ENCODE measurements at places on chromosomes 12 and 14. TPM values are rescaled to one million over a fixed set of nuclear protein-coding genes. Genes with fewer than 3 reads are reported as not detected.

Gene GPR132
- 1.1 TPM for total RNA-seq

Gene RFLNA
- total RNA-seq = 37.9 TPM

Gene CIROP
- total RNA-seq = not detected

Gene CATSPERB
- 0.61 TPM for total RNA-seq

Gene PRKD1
- 25.3 TPM for total RNA-seq

Gene ZDHHC22
- not detected for total RNA-seq

Gene PLEKHD1
- 0.20 TPM for total RNA-seq

Gene ZC2HC1C
- 2.3 TPM for total RNA-seq

- no peak for DNase-seq
Measured at GRCh38 chr14:29895591-29896083, 32.0 kb downstream of the PRKD1 start.

GRCh38 chr12:65525491-65526141, 247.1 kb downstream of the MSRB3 start:
- DNase-seq = no peak

GRCh38 chr14:96911499-96912149, 114.4 kb downstream of the VRK1 start:
- DNase-seq = no peak

DNA sequence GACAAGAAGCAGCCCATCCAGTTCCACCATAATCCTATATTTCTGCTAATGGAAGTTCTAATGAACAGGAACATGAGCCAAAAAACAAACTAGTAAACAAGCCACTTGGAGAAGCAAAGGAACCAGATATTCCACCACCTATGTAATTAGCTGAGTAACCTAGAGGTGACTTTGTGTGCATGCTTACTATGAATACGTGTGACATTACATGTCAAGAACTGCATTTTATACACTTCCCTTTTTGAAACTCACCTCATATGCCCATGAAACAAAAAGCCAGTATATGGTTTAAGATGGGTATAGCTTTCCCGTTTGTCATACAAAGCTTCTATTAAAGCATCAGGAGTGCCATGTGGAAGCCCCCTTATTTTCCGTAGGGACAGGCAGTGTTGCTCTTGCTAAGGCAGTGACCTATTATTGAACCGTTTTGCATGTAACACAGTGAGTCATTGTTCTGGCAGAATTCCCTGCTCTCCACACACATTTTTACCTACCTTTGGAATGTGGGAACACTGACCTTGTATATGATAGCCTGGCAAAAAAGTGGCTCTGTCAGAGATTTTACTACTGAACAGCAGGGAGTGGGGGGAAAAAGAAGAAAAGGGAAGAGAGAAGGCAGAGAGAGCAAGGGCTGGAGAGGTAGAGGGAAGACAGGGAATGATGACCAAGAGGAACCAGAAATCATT, 34.8 kb upstream of the FRMD6 start:
- DNase-seq = no peak

- no peak for DNase-seq
Measured at GRCh38 chr12:6135071-6135470, 10.6 kb upstream of the VWF start.

DNA sequence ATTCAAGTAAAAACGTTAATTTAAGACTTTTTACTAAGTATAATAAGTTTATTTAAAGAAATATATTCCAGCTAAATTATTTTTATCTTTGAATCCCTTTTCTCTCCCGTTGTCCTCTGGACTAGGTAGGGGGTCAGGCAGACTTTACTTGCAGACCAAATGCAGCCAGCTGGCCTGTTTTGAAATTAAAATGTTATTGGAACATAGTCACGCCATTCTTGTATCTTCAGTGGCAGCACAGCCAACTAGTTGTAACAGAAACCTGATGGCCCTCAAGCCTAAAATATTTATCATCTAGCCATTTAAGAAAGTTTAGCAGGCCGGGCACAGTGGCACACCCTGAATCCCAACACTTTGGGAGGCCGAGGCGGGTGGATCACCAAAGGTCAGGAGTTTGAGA, 52.7 kb downstream of the BCAT1 start:
- DNase-seq = no peak

GRCh38 chr14:54815515-54815914, 87.1 kb downstream of the GCH1 start:
- no peak for DNase-seq

GRCh38 chr12:78470354-78471195, 394.0 kb upstream of the SYT1 start:
- DNase-seq = no peak

DNA sequence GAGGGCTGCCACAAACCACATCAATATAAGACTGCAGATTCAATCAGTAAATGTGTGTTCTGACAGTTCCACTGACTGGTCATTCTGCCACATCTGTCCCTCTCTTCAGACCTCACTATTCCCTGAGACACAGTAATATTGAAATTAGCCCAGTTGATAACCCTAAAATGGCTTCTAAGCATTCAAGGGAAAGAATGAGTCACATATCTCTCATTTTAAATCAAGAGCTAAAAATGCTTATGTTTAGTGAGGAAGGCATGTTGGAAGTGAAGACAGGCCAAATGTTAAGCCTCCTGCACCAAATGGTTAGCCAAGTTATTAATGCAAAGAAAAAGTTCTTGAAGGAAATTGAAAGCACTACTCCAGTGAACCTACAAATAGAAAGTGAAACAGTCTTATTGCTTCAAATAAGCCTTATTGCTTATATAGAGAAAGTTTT, 24.5 kb upstream of the KIF21A start:
- DNase-seq = no peak

- no peak for DNase-seq
Measured at GRCh38 chr14:66641861-66642635, 134.1 kb downstream of the GPHN start.

DNA sequence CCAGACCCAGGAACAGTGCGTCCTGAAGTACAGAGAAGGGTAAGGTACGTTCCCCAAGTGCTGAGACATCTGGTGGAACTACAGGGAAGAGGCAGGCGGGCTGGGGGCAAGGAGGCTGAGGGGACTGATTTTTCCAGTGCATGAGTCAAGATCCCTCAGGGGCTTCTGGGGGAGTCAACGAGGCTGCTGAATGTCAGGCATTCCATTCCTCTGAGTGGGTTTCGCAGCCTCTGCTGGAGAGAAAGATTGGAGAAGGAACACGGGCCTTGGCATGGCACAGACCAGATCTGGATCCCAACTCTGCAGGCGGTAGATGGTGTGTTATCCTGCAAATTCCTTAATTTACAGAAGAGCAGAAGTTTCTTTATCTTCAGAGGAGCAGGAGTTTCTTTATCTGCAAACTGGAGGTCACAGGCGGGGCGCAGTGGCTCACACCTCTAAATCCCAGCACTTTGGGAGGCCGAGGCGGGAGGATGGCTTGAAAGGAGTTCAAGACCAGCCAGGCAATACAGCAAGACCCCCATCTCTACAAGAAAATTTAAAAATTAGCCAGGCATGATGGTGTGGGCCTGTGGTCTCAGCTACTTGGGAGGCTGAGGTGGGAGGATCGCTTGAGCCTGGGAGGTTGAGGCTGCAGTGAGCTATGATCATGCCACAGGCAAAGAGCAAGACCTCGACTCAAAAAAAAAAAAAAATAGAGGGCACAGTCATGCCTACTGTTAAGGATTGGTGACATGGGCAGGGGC, 132.6 kb upstream of the MAP1LC3B2 start:
- DNase-seq = peak; percentile 73

GRCh38 chr12:54631988-54632728, 2.5 kb downstream of the LACRT start:
- no peak for DNase-seq

- no peak for DNase-seq
Measured at GRCh38 chr14:96478119-96478518, 24.1 kb upstream of the PAPOLA start.

- DNase-seq = no peak
Measured at GRCh38 chr12:2076196-2076570, 23.4 kb downstream of the CACNA1C start.

GRCh38 chr12:131491916-131492490, 218.9 kb upstream of the SFSWAP start:
- DNase-seq = no peak

GRCh38 chr14:106417224-106418049, 891.1 kb downstream of the TMEM121 start:
- no peak for DNase-seq

GRCh38 chr12:108696111-108696995, 35.0 kb downstream of the CORO1C start:
- no peak for DNase-seq

- DNase-seq = no peak
Measured at GRCh38 chr14:33764876-33765650, 185.8 kb downstream of the EGLN3 start.

DNA sequence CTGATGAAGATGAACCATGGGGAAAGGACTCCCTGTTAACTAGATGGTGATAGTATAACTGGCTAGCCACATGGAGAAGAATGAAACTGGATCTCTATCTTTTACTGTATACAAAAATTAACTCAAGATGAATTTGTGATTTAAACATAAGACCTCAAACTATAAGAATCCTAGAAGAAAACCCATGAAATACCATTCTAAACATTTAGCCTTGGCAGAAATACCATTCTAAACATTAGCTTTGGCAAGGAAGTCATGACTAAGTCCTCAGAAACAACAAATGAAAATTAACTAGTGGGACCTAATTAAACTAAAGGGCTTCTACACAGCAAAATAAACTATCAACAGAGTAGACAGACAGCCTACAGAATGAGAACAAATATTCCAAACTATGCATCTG, 28.4 kb upstream of the NOVA1 start:
- no peak for DNase-seq

DNA sequence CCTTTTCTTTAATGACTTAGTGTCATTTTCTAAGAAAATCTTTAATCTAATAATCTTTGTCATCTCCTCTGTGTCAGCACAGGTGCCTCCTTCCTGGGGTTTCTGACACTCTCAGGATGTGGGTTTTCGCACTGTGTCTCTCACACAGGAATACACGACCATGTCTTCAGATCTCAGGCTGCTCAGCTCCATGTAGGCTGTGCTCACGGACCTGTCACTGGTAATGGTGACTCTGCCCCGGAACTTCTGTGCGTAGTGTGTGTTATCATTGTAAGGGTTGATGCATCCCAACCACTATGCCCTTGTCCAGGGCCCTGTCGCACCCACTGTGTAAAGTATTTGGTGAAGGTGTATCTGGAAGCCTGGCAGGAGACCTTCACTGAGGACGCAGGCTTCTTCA, 647.8 kb downstream of the TMEM121 start:
- no peak for DNase-seq

- DNase-seq = no peak
Measured at GRCh38 chr14:102885737-102886447, 36.6 kb upstream of the AMN start.

GRCh38 chr14:93085911-93086310, 29.8 kb downstream of the ITPK1 start:
- DNase-seq = peak; percentile 52

All from mesothelial cell of epicardium (in vitro differentiated cells).